ENCODE measurements at places on chromosomes 12 and 14. TPM values are rescaled to one million over a fixed set of nuclear protein-coding genes. Genes with fewer than 3 reads are reported as not detected.
A peak's percentile ranks its signal among the peaks of the same experiment; 100 is the strongest.

DNA sequence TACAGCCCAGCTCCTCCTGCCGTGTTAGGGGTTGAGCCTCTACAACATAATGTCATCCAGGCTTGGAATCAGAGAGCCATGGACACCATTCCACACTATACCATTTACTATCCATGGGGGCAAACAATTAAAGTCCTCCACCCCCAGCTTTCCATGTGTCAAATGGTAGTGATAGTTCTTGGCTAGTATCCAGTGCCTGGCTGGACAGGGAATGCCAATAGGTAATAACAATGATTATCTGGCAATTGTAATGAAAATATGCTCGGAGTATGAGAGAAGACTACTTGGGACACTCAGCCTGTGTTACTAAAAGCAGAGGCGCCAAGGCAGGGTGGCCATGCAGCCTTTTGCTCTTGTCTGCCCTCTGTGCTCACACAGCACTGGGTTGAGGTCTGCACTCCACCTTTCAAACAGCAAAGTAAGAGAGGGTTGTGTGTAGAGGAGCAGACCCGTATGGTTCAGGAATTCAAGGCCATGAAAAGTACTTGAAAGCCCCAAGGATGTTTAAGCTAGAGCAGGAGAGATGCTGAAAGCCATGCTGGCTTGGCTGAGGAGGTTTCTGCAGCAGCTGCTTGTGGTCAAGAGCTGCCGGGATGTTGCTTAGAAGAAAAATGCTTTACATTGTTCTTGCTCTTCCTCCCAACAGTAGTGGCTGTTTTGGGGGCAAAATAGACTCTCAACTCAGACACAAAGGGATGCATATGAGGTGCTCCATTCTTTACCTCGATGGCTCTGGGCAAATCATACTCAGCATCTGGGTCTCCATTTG is 10.6 kb downstream of the SERPINA3 start:
- no peak for DNase-seq

GRCh38 chr12:27711317-27711682 is 668 bp downstream of the MRPS35 start:
- DNase-seq = peak; percentile 9

- no peak for DNase-seq
These were observed 6.5 kb downstream of the KMT2D start for GRCh38 chr12:49054096-49054495.

The LGR5 gene
- 2.2 TPM for total RNA-seq

The PIK3C2G gene
- total RNA-seq = not detected

DNA sequence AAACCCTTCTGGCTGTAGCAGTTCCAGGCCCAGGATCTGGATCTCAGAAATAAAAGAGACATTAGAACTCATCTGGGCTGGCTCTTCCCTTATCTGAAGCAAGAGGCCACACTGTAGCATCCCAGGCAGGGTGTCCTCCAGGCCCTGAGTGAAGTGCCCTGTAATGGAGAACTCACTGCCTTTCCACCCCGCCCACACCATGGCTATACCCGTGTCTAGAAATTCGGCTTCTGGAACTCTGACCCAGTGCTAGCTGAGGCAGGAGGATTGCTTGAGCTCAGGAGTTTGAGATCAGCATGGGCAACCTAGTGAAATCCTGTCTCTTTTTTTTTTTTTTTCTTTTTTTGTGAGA is 23.5 kb upstream of the PLEKHG3 start:
- DNase-seq = no peak

The KIF26A gene
- 3.0 TPM for total RNA-seq

DNA sequence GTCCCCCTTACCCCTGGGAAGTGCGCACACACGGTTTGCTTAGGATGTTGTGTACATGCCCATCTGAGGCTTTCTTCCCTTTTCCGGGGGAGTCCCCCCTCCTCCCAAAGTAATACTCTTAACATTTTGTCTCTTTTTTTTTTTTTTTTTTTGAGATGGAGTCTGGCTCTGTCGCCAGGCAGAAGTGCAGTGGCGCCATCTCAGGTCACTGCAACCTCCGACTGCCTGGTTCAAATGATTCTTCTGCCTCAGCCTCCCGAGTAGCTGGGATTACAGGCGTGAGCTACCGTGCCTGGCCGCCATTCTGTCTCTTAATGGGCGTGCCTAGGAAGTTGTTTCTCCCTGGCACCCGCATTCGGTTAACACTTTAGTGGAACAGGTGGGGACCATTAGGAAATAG is 4.5 kb upstream of the GMFB start:
- DNase-seq = no peak

GRCh38 chr12:129840145-129840884 is 63.5 kb downstream of the TMEM132D start:
- DNase-seq = no peak

GRCh38 chr12:89023936-89024335 is 328.4 kb downstream of the DUSP6 start:
- no peak for DNase-seq

DNA sequence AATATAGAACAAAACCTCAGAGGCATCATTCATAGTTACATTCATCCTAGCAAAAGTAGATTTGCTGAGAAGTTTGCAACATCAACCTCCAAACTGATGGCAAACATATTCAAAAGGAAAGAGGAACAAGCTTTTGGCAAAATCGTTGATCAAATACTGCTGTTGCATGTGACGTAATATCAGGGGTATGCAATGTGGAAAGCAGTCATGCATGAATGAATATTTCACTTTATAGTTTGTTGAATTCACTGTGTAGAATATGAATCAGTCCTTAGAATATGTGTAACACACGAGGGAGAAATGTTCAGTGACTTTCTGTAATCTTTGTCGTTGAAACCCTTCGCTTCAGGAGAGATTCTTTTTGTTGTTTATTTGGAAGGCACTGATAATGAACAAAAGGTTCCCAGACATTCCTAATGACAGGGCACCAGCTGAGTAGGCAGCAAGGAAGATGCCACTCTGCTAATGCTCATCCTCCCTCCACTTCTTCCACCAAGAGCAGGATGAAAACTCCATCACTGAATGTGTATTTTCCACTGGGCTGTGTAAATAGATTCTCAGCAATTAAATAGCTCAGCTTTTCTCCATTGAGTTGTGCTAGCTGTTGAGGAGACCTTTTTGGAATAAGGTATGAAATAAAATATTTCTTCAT is 126.1 kb downstream of the PELI2 start:
- no peak for DNase-seq
